ENCODE measurements at places on chromosomes 3 and 15.

DNA sequence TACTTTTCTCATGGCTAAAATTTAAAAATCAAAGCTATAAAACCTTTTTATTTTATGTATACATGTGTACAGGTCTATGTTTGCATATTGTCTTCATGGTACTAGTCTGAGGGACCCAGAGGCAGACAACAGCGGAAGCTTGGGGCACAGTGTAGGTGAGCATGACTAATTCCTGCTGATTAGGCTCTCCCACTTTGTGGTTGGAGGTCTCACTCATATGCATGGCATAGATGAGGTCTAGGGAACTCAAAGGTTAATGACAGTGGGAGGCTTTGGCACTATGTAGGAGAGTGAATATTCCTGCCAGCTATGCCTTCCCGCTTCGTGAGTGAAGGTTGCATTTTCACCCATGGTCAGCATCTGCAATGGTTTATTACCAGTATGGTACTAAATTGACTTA lies 47.5 kb upstream of the AADACL2 start:
- no peak for DNase-seq

GRCh38 chr3:102183186-102183585 lies 251.6 kb upstream of the ZPLD1 start:
- no peak for DNase-seq

DNA sequence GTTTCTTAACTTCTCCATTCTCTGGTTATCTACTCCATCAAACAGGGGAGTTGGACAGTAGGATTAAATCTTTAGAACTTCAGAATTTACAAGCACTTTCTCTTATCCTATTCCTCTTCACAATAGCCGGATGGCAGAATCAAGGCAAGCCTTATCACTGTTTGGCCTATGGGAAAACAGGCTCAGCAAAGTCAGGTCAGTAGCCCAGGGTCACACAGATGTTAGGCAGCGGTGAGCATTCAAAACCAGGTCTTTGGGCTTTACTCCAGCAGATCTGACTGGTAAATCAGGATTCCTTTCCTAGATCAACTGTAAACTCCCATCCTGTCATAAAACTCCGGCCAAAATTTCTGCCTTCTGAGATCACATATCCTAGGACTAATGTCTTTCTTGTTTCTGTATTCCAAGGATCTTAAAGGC lies 258.4 kb downstream of the OPA1 start:
- DNase-seq, result no peak

DNA sequence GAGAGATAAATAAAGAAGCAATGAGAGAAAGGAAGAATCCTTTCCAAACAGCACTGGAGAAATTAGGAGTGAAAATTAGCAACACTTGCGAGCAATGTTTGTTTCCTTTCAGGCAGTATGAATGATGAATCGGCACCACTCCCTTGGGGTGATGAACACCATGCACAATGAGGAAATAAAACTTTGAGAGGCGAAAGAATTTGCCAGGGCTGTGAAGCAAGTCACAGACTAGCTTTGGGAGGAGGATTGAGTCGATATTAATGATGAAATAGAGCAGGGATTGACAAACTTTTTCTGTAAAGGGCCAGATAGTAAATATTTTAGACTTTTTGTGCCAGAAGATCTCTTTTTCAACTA lies 237.7 kb downstream of the AGBL1 start:
- no peak for DNase-seq

DNA sequence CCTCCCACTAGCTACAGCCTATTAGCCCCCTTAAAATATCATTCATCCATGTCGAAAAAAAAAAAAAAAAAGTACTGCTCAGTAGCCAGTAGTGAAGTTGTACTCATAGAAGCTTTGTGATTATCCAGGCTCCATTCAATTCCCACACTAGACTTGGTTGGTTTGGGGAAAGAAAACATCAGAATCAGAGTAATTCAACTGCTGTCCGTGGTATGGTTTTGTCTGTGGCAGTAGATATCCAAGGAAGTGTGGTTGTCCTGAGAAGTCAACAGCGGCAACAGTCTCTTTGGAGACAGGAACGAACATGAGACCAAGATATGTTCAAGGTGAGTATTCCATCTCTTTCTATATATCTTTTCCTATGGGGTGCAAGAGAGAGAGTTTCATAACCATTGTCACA lies 99.2 kb downstream of the GOLIM4 start:
- no peak for DNase-seq

- DNase-seq, result no peak
Observed at GRCh38 chr3:137766876-137767537, 2.9 kb downstream of the SOX14 start.

DNA sequence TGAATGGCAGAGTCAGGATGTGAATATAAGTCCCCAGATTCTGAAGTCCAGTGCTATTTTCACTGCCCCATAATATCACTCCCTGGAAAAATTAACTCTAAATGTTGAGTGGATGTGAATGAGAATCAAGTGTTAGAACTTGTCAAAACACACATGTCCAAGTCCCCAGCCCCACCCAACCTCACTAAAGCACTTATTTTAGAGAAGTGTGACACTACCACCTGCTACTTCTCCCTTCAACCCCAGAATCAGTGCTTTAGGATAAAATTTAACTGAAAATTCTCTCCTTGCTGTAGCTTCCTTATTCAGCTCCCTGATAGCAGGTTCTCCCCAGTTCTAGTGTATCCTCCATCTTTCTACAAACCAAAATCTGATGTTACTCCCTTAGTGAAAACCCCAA lies 35.8 kb downstream of the HERC1 start:
- DNase-seq, result no peak

- DNase-seq, result no peak
Observed at GRCh38 chr15:90618330-90619125, 88.8 kb downstream of the CRTC3 start.

- DNase-seq, result no peak
Observed at GRCh38 chr3:106635271-106635670, 742.0 kb upstream of the CCDC54 start.
